Airway epithelial cell (primary cell): ENCODE measurements at places on chromosomes 6 and 20. TPM values are rescaled to one million over a fixed set of nuclear protein-coding genes. Genes with fewer than 3 reads are reported as not detected.

Gene HTR1B
- 0.49 and 0.70 TPM in 2 replicates for total RNA-seq

Gene APOBEC2
- total RNA-seq: 0.63 TPM in 1 of 2 replicates, not detected in the other

Gene C20orf202
- 0.05 TPM in 1 of 2 replicates, not detected in the other for total RNA-seq

Gene TGM2
- 6.8 and 10.0 TPM in 2 replicates for total RNA-seq

Gene MUC21
- 0.14 TPM in 1 of 2 replicates, not detected in the other for total RNA-seq

Gene MPIG6B
- 0.49 TPM in 1 of 2 replicates, not detected in the other for total RNA-seq

Gene NOTCH4
- total RNA-seq: 0.71 and 0.98 TPM in 2 replicates

Gene C20orf144
- total RNA-seq: not detected in 2 replicates

Gene FUT9
- not detected in 2 replicates for total RNA-seq

Gene TRIM31
- 0.05 TPM in 1 of 2 replicates, not detected in the other for total RNA-seq

Gene MLN
- not detected in 2 replicates for total RNA-seq

Gene SPATA25
- total RNA-seq: 0.33 TPM in 1 of 2 replicates, not detected in the other

Gene OTOR
- total RNA-seq: not detected in 2 replicates

Gene TMEM170B
- total RNA-seq: 0.05 and 0.21 TPM in 2 replicates

Gene LPA
- total RNA-seq: not detected in 2 replicates

Gene PRDM13
- not detected in 2 replicates for total RNA-seq

Gene THBD
- 40.7 and 44.2 TPM in 2 replicates for total RNA-seq

Gene HLA-DRB1
- 0.14 TPM in 1 of 2 replicates, not detected in the other for total RNA-seq

Gene TDRD6
- total RNA-seq: under 0.01 TPM in 1 of 2 replicates, not detected in the other

Gene HS3ST5
- not detected in 2 replicates for total RNA-seq
